ENCODE measurements at places on chromosomes 6 and 20. TPM values are rescaled to one million over a fixed set of nuclear protein-coding genes. Genes with fewer than 3 reads are reported as not detected.

Gene MLIP
- 9.7 TPM for total RNA-seq

Gene EMILIN3
- 3.5 TPM for total RNA-seq

Gene PAK5
- 33.0 TPM for total RNA-seq

Gene RSPO3
- total RNA-seq: 3.7 TPM

Measured in diencephalon (tissue), 1 donor.